Stimulated activated CD8-positive, alpha-beta memory T cell treated with anti-CD3 and anti-CD28 coated beads, Interleukin-4, amount 100 ng/mL, for 1 hour (primary cell): ENCODE measurements at places on chromosomes 6 and 20.

DNA sequence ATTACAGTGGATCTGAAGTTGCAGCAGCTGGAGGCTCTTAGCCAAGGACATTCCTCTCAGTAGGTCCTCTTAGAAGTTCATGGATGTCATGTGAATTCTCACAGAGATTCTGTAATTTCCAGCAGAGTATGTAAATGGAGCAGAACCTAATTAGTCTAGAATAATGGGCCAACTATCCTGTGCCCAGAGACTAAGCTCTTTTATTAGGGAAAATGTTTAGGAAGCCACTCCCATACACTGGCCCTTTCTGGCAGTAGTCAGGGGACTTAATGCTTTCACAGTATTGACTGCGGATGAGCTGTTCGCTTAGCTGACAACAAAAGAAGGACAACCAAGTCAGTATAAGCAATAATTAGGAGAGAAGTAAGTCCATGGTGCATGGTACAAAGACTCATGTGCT lies 43.8 kb upstream of the KIF16B start:
- no peak for DNase-seq

DNA sequence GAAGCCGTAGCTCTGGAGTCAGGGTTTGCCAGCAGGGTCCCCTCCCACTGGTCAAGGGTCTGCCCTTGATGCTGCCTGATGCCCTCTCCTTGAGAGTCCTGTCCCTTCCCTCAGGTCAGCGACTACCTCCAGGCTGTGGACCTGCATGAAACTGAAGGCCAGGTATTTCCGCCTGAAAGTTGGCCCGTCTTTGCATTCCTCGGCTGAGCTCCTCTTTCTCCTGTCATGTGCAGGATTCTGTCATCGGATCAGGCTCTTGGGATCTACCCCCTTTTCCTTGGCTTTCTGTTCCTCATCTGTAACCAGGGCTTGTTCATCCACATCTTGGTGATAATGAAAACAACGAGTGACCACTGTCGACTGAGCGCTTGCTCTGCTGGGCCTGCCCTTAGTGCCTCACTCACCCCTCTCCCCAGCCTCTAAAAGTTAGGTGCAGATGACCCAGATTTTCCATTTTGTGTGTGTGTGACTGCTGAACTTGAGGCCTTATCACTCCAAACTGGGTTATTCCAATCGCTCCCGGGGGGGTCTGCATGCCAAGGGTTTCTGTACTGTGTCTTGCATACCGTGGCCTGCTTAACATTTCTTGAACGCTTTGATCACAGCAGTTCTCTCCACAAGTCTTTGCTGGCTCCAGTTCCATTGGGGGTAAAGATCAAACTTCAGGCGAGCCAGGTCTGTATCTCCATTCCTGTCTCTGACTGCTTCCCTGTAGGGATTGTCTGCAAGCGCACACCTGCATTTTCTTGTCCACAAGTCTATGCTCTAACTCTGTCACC lies 81.6 kb downstream of the DTD1 start:
- no peak for DNase-seq

- no peak for DNase-seq
Measured at GRCh38 chr20:10708351-10709185, 34.8 kb upstream of the JAG1 start.

DNA sequence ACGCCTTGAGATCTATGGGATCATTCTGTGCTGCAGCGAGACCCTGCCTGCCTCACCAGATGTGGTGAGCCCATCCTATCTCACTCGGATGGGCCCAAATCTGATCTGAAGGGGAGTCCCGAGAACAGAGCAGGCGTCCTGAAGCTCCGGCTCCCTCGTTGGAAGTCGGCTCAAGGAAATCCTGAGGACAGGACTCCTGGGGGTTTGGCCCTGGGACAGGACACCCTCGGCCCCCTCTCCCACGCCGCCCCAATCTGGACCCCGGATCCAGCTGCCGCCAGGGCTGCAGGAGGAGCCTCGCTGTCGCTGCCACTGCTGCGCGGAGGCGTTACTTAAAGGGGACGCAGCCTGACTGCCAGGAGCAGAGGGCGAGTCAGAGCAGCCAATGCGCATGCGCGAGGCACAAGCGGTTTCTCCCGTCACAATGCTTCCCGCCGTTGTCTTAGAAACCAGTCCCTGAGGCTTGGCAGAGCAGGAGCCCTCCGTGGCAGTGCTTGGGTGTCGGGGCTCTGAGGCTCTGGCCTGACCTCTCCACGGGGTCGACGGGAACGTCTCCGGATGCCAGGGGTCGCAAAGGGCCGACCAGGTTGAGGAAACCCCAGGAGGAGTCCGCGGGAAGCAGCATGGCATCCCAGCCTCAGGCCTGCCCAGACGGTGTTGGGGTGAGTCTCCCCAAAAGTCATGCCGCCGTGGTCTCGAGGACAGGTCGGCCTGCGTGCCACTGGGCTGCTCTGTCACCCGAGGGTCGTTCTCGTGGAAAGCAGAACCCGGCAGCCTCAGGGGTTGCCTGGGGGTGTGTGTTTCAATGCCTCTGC lies 1567.8 kb upstream of the DEFB115 start:
- peak; percentile 10 for DNase-seq

GRCh38 chr6:169345146-169345545 lies 91.5 kb upstream of the THBS2 start:
- no peak for DNase-seq

- DNase-seq: no peak
Measured at GRCh38 chr20:59024111-59024530, 4.9 kb downstream of the TUBB1 start.

GRCh38 chr20:16203096-16203495 lies 370.2 kb downstream of the KIF16B start:
- DNase-seq: no peak

- DNase-seq: no peak
Measured at GRCh38 chr20:33664762-33665144, 2.0 kb upstream of the ACTL10 start.

GRCh38 chr6:33770124-33770832 lies 18.7 kb downstream of the LEMD2 start:
- DNase-seq: no peak

DNA sequence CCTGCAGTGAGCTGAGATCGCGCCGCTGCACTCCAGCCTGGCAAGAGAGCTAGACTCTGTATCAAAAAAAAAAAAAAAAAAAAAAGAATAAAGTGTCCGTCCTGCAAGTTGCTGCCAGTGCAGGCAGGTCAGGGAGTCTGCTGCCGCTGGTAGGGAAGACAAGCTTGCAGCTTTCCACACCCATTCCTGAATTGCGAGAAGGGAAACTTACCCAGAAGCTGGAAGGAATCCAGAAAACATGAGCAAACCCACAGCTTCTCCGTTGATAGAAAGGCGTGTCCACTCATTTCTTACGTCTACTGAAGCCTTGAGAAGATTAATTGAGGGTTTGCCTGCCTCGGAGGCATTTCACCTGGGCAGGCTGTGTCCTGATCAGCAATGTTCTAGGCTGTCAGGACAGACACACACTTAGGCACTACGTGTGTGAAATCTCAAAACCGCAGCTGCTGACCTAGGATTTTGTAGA lies 61.6 kb upstream of the DSP start:
- DNase-seq: no peak

- no peak for DNase-seq
Measured at GRCh38 chr20:57374931-57375651, 16.1 kb upstream of the RBM38 start.

- DNase-seq: no peak
Measured at GRCh38 chr20:37534401-37535157, 6.9 kb upstream of the BLCAP start.

- no peak for DNase-seq
Measured at GRCh38 chr20:36975099-36975818, 23.8 kb upstream of the SAMHD1 start.

DNA sequence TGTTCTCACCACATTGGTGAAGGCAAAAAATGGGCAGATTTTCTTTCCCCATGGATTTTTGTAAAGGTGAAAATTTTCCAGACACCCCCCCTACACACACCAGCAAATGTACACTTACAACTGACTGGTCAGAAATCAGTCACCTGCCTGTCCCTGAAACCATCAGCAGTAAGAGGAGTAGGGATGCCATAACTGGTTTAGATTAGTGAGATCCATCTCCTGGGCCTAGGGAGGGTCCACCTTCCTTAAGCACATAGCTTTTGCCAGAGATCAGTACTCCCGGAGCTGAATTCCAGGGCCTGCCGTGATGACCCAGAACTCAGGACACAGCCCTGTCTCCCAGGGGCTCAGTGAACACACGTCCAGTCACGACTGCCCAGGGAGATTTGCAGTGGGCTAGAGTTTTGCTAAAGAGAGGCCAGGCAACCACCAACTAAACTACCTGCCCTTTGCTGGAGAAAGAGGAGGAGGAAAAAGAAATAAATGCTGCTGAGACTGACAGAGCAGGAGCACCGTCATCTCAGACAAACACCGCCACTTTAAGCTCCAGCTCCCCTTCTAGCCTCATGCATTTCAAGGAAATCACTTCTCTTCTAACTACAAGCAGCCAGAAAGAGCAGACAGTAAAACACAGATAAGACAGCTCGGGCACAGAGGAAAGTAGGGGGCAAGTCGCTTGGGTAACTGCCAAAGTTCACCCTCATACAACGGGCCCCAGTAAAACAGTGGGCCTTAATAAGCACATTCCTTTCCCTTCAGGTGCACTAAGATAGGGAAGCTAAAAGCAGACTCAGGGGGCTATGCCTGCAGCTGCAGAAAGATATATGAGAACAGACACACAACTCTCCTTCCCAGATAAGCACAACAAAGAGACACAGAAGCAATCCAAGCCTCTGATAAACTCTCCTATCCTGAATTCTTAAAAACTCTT lies 82.6 kb upstream of the SPTLC3 start:
- no peak for DNase-seq

- DNase-seq: no peak
Measured at GRCh38 chr6:29451471-29452193, 5.2 kb downstream of the OR11A1 start.

DNA sequence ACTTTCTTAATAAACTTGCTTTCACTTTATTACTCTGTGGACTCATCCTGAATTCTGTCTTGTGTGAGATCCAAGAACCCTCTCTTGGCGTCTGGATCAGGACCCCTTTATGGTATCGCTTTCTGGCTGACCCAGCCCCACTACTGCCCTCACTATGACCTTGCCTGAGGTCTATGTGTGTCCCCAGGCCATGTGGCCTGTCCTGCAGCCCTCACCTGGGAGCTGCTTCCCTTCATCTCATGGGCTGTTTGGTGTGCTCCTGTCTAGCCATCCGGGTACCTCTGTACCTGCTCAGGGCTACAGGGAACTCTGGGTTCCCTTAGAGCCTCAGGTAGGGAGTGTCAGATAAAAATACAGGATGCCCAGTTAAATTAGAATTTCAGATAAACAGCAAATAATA lies 94.5 kb downstream of the SCP2D1 start:
- DNase-seq: no peak

DNA sequence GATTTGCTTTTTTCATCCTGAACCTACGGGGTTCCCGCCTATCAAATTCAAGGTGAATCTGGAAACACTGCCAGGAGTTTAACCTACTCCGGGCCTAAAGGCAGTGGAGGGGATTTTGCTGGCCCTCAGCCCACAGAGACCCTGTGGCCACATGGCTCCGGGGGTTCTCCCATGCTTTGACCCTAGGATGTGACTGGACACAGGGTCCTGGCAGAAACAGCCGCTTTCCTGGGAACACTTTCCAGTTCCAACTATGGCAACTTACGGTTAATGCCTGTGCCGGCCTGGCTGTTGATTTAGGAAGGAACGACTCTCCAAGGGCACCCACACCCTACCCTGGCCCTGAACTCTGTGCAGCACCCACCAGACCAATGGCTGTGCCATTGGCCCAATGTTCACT lies 141.7 kb upstream of the RPS6KA2 start:
- no peak for DNase-seq

DNA sequence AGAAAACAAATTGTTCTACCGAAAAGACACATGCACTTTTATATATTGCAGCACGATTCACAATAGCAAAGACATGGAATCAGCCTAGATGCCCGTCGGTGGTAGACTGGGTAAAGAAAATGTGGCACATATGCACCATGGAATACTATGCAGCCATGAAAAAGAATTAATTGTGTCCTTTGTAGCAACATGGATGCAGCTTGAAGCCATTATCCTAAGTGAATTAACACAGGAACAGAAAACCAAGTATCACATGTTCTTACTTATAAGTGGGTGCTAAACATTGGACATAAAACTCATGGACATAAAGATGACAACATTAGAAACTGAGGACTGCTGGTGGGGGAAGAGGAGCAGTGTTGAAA lies 32.4 kb downstream of the RALGAPB start:
- no peak for DNase-seq

- DNase-seq: no peak
Measured at GRCh38 chr6:150169609-150170008, 26.8 kb downstream of the PPP1R14C start.

GRCh38 chr6:149513915-149514314 lies 29.1 kb upstream of the ZC3H12D start:
- no peak for DNase-seq

- no peak for DNase-seq
Measured at GRCh38 chr6:117498159-117498558, 15.7 kb downstream of the DCBLD1 start.

DNA sequence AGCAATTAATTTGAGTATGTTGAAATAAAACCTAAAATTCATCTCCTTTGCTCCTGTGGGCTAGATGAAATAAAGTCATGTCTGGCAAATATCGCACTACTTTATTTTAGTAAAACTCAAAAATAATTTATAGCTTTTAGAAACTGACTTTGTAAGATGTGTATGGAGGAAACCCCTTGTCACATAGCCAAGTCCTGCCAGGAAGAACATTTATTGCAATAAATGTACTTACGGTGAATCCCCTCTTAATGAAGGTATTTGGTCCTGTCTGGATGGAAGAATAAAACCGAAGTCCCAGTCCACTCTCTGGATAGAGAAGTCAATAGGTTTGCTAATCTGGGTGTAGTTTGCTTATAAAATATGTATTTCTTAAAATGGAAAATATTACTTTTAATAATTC lies 1226.8 kb upstream of the MAP3K7 start:
- DNase-seq: no peak

DNA sequence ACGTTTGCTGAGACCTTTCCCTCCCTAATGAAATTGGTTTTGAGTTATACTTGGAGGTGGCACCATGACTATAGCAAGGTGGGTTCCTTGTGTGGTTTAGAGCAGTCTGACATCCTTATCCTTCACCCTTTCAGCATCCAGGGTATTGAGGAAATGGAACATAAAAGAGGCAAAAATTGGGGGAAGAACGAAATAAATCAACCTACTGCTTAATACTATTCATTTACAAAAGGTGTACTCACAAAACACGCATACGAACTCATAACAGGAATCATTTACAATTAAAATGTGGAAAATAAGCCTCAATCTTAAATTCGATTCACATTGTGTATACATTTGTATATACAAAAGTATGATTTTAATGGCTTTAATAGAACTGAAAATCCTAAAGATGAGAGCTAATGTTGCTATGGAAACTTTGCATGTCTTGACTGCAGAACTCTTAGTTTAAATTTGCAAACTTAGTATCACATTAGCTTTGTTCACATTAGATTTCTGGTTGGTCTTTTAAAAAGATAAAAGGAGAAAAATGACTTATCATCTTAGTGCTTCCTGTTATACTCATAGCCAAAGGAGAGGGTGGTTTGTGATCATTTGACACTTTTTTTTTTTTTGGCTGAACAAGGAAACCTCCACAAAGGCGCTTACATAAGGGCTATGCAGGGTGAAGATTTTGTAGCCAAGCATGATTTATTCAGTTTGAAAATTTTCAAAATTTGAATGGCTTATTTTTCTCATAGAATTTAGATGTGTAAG lies 76.1 kb upstream of the ATXN1 start:
- no peak for DNase-seq
